ENCODE measurements at places on chromosomes 1 and 21.

DNA sequence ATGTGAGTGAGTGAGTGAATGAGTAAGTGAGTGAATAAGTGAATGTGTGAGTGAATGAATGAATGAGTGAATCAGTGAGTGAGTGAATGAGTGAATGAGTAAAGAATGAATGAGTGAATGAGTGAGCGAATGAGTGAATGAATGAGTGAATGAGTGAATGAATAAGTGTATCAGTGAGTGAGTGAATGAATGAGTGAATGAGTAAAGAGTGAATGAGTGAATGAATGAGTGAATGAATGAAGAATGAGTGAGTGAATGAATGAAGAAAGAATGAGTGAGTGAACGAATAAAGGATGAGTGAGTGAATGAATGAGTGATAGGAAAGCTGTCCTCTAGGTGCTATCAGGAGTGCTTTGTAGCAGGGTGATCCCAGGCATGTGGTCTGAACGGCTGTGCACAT is 35.7 kb downstream of the CFAP74 start:
- DNase-seq, result no peak

DNA sequence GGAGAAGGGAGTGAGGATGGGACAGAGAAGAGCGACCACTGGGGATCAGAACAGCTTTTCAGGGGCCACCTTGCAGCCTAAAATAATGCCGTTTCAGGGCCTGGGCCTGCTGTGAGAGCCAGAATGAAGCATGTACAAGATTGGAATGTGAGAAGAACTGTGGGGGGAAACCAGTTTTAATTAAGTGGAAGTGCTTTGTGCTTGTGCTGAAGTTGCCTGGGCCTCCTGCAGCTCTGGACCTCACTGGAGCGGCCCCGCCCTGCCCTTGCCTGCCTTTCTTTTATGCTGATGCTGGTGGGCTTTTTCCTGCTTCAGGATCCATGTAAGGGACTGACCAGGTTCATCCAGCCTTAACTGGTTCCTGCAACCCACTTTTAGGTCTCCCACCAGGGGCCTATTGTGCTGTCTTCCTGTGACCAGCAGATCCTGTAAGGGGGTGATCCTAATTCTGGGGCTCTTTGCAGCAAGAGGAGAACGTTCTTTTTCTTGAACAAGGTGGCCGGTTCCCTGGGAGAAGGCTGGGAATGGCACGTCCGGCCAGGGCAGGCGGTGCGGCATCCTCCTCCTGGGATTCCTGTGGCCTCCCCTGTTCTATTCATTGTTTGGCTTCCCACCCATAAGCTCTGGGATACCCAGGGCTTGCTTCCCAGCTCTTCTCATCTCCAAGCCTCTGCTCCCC is 3.2 kb downstream of the C1orf226 start:
- DNase-seq, result no peak

DNA sequence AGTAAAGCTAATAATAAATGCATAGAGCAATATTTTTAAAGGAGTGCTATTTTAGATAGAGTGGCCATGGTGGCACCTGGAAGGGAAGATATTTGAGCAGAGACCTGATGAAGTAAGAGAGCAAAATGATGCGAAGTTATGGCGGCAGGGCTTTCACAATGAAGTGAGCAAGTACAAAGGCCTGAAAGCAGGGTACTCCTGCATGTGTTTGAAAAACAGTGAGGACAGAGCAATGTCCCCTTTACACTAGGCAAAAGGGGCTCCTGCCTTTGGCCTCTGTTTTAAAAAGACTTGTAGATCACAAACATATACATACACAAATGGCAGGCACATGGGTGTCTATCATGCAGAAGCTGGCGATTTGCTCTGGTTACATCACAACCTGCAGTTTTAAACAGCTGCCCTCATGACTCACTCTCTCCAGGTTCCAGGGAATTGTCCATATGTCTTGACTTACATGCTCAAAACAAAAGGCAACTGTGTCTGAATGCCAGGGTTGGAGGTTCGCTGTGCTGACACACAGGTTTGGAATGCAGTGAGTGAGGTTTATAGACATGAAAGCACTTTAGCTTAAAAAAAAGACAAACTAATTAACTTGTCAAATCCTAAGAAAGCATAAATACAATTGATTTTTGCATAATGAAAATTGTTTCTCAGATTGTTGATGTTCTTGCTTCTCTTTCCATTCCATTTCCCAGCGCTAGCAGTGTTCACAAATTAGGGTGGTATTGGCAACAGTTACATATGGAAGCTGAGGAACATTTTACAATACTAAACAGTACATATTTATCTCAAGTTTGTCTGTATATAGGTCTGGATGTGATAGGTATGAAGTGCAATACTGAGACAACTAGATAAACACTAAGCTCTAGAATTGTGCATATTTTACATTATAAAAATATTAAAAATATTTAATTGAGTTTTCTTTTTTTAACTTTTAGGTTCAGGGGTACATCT is 313.9 kb downstream of the BARHL2 start:
- peak; percentile 99 for DNase-seq

DNA sequence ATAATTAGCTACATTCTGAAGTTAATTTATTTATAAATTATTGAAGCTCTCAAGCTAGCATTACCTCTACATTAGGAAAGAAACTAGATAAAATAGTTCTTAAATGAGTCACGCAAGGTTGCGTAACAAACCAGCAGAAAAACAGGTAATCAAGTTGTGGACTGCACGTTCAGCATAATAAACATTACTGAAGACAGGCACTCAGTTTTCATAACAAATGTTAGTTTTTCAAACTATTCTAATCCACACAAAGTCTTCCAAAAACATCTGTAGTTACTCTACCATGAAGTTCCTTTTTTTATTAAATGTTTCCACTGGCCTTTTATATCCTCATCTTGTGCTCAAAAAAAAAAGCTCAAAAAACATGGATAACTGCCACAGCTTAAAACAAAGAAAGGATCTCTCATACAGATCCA is 1.3 kb downstream of the TOR1AIP2 start:
- DNase-seq, result no peak

DNA sequence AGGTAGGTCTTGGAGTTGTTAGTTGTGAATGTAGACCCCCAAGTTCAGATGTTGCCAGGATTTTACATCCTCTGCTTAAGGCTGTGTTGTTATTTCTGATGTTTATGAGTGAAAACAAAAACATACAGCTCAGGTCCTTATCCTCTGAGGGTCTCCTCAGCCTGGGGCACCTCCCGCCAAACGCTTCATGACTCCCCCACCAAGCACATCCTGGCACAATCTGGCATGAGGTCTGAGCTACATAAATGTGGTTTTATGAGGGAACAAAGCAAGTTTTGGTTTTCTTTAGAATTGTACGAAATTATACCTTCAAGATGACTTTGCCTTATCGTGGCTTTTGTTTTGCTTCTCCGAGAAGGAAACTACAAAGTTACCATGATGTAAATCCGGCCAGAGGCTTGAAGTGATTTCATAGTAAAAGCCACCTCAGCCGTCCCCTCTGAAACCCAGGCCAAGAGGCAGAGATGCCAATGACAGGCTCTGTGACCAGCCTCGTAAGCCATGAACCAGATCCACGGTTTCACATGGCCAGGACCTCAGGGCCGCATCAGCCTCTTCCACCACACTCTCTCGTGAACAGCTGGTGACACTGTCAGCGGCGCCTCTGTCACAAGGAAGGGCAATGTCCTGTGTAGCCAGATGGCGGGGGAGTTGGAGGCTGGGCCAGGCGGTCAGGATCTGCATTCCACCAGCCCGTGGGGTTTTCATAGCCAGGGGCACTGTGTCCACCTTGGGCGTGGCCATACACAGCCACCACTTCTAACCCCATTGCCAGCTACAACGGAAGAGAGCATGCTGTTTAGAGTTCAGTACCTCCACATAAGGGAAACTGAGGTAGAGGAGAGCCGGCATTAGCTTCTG is 199.4 kb downstream of the KIF26B start:
- DNase-seq, result no peak

Data from retinal pigment epithelial cell (primary cell).